ENCODE measurements at places on chromosomes 13 and 19. TPM values are rescaled to one million over a fixed set of nuclear protein-coding genes. Genes with fewer than 3 reads are reported as not detected.

GRCh38 chr13:80605716-80606115 lies 264.8 kb upstream of the SPRY2 start:
- no peak for DNase-seq

GRCh38 chr13:40083841-40084240 lies 428.4 kb downstream of the COG6 start:
- no peak for DNase-seq

- DNase-seq = no peak
Measured at GRCh38 chr13:78404846-78405360, 198.4 kb downstream of the POU4F1 start.

- DNase-seq = peak; percentile 3
Measured at GRCh38 chr19:16244091-16244490, 46.4 kb downstream of the AP1M1 start.

Gene NLRP7
- 3.2 TPM for total RNA-seq

Gene HRC
- 0.81 TPM for total RNA-seq

Gene HIPK4
- total RNA-seq = 0.15 TPM

All from H7 (cell line).